ENCODE measurements at places on chromosomes 6 and 20. TPM values are rescaled to one million over a fixed set of nuclear protein-coding genes. Genes with fewer than 3 reads are reported as not detected.
A peak's percentile ranks its signal among the peaks of the same experiment; 100 is the strongest.

GRCh38 chr20:4814696-4815252 is 93.1 kb downstream of the PRND start:
- DNase-seq = no peak

GRCh38 chr6:42049948-42050296 is 402 bp upstream of the TAF8 start:
- DNase-seq = no peak

- DNase-seq = no peak
Measured at GRCh38 chr20:52142757-52143156, 48.8 kb downstream of the ZFP64 start.

DNA sequence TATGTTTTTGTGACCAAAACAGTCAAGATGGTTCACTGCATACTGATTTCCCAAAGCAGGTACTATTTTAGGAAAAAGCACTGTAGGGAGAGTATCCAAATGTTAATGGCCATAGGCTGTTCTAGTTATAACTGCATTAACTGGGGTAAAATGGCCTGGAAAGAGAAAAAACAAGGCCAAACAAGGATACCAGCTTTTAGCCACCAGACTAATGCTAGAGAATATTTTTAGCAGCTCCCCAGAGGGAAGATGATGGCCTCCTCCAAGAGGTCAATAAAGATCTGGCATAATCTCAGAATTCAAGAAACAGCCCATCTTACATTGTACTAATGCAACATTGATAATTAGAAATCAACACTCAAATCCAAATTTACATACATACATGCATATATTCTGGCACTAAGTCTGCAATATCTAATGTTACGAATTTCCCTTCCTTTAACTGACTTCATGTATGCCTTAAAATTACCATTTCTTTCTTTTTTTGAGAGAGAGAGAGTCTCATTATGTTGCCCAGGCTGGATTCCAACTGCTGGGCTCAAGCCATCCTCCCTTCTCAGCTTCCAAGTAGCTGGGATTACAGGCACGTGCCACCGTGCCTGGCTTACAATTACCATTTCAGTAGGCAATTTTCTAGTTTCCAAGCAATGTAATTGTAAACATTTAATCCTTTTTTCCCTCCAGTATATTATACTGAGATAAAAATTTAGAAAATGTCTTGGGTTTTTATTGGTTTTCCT is 9.3 kb downstream of the COX7A2 start:
- no peak for DNase-seq

DNA sequence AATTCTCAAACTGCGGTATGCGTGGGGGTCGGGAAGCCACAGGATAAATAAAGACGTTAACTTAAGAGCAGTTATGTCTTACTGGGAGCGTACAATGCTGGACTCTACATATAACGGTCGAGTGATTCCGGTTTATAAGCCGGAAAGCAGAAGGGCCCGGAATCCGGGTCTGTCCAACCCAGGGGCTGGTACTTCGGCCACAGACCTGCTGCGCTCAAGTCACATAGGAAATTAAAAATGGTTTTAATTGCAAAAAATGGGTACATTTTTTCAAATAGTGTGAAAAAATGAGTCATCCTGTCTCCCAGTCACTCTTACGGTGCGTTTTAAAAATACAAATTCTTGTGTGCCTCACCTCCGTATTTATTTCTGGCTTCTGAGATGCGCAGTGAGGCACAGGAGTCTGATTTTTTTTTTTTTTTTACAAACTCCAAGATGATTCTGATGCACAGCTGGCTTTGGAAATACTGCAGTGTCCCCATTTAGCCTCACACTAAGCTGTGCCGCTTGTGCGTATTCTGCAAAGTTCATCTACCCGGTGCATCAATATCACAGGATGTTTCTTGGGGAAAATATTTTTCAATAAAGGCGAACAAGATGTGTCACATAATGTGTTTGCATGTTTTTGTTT is 1.0 kb downstream of the PCIF1 start:
- no peak for DNase-seq

DNA sequence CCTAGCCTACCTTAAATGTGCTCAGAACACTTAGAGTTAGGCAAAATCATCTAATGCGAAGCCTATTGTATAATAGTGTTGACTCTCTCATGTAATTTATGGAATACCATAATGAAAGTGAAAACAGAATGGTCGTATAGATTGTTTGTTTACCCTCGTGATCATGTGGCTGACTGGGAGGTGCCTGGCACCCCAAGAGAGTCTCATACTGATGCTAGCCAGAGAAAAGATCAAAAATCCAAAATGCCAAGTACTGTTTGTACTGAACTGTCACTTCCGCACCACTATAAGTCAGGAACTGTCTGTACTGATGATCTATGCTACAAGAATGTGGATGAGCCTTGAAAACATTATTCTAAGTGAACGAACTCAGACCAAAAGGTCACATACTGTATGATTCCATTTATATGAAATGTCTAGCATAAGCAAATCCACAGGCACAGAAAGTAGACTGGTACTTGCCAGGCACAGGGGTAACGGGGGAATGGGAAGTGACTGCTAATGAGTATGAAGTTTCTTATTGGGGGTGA is 22.4 kb downstream of the ZMYND8 start:
- DNase-seq = peak; percentile 90

DNA sequence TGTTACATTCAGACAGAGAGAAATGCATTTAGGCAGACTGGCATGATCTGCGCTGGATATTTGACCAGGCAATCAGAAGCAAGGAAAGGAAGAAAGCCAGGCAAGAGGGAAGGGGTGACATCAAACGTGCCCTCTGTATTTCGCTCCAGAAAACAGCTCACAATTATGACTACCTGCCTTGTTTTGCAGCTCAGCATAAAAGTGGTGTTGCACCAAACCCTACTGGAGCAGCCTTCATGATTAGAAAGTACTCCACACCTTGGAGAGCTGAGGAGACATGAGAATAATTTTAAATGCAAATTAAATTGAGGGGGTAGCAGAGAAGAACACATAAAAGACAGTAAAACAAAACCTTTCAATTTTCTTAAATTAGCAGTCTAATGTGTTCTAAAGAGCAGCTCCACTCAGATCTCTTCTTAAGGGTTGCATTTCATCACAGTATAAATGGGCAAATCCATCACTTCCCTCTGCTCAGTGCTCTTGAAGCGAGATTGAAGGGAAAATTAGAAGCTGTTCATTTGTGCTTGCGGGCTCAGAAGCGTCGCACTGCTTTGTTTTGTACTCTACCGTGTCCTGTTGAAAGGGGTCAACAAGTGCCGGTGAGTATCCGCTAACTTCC is at the start of gene PHACTR1:
PHACTR1 (plus strand) TSS at position 470 of the 619 bp plus-strand sequence.
- no peak for DNase-seq

- no peak for DNase-seq
Measured at GRCh38 chr20:6870559-6870958, 103.1 kb downstream of the BMP2 start.

- no peak for DNase-seq
Measured at GRCh38 chr20:59314997-59315396, 14.6 kb downstream of the EDN3 start.

The HMGCLL1 gene
- total RNA-seq = 10.6 TPM

The ZNF311 gene
- total RNA-seq = 7.7 TPM

The EDN3 gene
- 18.5 TPM for total RNA-seq

The AFG1L gene
- 4.3 TPM for total RNA-seq

The HLA-DOA gene
- 0.72 TPM for total RNA-seq

The TEAD3 gene
- total RNA-seq = 12.0 TPM

The MOXD1 gene
- 3.4 TPM for total RNA-seq

The SLC35A1 gene
- total RNA-seq = 11.3 TPM

The ADRM1 gene
- 29.6 TPM for total RNA-seq

The MRPL2 gene
- total RNA-seq = 12.8 TPM
